ENCODE measurements at places on chromosomes 1 and 21.

DNA sequence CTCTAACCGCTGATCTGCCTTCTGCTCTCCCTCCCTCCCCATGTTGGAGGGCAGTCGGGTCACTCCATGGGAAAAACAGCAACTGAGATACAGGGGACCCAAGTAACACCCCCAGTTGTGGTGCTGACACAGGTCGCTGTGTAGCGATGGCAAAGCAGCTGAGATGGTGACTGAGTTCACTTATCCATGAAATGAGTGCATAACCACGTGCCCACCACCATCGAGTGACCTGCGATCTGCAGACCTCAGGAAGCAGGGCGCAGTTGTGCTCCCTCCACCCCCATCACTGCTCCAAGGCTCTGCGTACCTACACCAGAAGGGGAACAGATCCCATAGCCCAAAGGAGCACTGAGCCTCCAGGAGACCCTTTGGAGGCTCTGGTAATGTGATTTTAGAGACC lies 31.1 kb downstream of the KCNN3 start:
- no peak for DNase-seq

- no peak for DNase-seq
Observed at GRCh38 chr1:95467036-95467435, 233.0 kb downstream of the RWDD3 start.

GRCh38 chr1:29390491-29391361 lies 154.4 kb downstream of the PTPRU start:
- no peak for DNase-seq

DNA sequence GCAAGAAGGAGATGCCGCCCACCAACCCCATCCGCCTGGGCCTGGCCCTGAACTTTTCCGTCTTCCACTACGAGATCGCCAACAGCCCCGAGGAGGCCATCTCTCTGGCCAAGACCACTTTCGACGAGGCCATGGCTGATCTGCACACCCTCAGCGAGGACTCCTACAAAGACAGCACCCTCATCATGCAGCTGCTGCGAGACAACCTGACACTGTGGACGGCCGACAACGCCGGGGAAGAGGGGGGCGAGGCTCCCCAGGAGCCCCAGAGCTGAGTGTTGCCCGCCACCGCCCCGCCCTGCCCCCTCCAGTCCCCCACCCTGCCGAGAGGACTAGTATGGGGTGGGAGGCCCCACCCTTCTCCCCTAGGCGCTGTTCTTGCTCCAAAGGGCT lies 732 bp downstream of the SFN start:
- no peak for DNase-seq

DNA sequence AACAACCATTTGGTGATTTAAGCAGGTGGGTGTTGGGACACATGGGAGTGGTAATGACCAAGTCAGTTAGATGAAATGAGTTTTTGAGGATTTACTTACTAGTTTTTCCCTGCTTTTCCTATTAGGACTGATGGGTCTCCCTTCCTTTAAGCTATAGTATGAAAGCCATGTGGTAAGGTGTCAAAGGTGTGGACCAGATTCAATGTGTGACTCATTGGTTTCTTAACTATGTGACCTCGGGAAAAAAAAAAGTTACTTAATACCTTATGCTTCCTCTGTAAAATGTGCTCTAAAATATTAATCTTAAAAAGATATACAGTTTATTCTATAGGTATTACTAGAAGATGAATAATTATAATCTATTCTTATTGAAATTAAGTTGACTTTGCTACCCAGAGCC lies 93.7 kb downstream of the DUSP10 start:
- no peak for DNase-seq

- no peak for DNase-seq
Observed at GRCh38 chr1:212077028-212077427, 41.5 kb downstream of the DTL start.

- no peak for DNase-seq
Observed at GRCh38 chr1:243420946-243421685, 165.3 kb downstream of the SDCCAG8 start.

GRCh38 chr1:4176841-4177240 lies 276.8 kb upstream of the C1orf174 start:
- no peak for DNase-seq

DNA sequence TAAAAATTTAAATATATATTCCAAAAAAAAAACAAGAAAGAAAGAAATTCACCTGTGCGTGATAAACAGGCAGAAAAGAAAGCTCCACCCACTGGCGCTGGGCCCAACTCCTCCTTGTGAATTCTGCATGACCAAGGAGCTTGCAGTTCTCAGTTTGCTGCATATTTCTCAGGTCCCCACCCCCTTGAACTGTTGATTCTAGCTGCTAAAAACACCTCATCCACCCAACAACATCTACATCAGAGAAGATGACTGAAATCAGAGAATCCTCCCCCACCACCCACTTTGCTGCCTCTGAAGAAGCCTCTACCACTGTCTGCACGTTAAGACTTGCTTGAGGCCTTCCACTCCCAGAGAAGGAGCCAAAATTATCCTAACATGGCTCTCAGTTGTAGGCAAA lies 104.8 kb downstream of the RGS2 start:
- no peak for DNase-seq

DNA sequence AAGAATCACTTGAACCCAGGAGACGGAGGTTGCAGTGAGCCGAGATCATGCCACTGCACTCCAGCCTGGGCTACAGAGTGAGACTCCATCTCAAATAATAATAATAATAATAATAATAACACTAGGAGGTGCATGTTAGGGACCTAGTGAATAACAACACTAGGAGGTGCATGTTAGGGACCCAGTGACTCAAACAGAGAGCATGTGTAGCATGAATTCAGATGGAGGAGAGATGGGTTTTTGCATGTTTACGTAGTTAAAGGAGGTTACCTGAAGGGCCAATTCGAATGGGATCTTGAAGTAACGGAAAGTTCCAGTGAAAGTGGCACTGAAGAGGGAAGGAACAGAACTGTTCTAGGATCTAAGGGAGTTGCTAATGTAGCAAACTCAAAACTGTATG lies 7.1 kb upstream of the KCNK1 start:
- DNase-seq = no peak
